MG63 (cell line): ENCODE measurements at places on chromosomes 4 and X.

DNA sequence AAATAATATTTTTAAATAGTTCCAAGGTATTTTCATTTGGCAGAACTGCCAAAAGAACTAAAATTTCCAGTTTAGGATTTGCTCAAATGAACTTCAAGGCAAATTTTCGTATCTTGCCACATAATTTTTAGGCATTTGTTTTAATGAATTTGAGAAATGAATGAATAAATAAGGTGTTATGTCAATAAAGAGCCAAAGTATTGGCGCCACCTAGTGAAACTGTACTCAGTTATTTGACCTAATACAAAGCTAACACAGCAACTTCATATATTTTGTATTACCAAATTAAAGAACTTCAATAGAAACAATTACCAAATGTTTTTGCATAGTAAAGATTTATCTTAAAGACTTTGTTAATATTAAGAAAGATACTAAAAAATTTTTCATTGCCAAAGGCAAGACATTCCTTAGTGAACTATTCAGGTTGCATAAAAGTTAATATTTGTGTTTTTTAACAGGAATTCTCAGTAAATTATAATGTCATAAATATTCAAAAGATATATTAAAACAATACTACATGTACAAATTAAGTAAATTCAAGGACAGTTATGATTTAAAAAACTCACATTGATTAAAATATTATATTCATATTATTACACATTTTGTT, 50.3 kb downstream of the STPG2 start:
- no peak for DNase-seq

DNA sequence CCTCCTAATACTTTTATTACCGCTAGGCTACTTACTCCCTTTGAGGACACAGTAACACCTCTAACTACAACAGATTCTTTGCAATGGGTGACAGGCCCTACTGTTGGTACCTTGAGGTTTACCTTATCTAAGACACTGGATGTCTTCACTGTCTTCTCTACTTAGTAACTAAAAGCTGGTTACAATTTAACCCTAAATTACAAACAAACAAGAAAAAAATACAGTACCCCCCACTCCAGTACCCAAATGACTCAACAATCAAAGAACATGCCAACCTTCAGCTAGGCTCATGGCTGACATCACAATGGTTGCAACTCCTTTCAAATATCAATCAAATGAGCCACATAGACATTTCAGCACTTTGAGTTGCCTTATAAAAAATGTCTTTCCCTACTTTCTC, 198.0 kb downstream of the GUCY2F start:
- DNase-seq = no peak

DNA sequence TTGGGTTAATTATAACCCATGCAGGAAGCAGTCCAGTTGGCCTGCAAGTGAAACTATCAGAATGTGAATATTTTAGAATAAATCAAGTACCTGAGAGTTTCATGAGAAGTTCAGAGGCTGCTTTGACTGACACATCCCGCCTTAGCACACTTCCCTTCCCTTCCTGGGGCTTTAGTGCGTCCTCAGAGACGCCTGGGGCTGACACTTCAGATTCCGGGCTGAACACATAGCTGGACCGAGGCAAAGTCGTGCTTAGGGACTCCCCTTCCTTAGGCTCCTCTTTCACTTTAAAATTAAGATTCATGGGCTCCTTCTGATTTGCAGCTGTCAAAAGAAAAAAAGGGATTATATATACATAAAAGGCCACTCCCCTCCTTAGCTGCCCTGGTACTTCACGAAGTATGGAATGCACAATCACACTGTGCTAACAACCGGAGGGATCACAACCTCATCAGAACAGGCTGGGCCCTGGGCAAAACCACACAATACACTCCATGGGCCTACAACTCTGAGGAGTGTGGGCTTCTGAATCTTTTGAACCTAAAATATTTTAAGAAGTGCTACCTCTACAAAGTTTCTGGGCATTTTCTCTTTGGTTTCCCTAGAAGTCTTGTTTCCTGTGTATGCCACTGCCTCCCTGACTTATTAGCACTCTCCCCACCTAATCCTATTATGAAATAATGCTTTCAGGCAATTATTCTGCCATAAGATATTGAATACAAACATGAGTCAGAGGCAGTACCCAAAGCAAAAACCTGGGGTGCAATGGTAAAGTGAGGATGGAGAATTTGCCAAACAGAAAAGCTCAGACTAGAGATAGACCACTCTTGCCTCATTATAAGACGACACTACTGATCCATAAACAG, 68.2 kb downstream of the ZNF827 start:
- no peak for DNase-seq

GRCh38 chr4:152676052-152676854, 3.5 kb downstream of the TMEM154 start:
- no peak for DNase-seq

GRCh38 chr4:139815778-139816601, 150.4 kb downstream of the MGST2 start:
- peak; percentile 52 for DNase-seq

DNA sequence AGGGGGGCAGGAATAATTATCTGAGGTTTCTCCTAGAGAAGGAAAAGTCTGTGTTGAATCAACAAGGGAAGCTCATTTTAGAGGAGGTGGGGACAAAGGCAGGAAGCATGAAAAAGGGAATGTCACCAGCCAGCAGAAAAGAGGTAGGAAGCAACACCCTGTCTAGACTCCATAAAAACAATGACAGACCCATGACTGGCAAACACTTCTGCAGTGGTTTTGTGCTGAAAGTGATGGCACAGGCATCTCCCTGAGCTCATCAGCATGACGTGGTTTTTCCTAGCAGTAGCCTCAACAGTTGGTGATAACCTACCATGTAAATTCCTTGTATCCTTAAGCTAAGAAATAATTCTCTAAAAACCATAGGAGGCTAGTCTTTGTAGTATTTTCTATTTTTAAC, 110.7 kb upstream of the GALNT7 start:
- peak; percentile 61 for DNase-seq

GRCh38 chr4:23861897-23862296, 27.9 kb downstream of the PPARGC1A start:
- no peak for DNase-seq

- no peak for DNase-seq
These were observed 94.2 kb upstream of the PPP2R3B start for GRCh38 chrX:480861-481417.

DNA sequence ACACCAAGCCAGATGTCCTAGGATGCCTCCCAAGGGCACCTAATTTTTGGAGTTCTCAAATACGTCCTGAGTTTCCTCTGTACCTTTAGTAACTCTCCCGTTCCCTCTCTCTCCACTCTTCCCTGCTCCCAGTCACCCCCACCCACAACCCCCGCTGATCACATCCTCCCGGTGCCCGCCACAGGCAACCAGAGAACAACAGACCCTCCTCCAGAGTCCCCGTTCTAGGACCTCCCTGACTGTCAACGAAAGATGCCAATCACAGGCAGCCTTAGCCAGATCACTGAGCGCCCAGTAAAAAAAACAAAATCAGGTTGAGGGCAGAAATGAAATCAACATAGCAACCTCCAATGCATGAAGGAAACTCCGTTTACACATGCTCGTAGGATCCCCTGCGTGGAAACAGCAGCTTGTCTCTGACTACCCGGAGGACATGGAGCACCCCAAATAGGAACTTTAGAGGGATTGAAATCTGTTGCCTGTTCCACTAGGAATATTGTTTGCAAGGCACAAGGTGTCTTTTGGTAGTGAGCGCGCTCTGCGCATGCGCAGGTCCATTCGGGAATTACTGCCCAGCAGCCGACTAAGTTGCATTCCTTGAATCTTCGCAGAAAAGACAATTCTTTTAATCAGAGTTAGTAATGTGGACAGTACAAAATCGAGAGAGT, at the start of gene GABRB1:
GABRB1 (plus strand) TSS at position 557 of the 668 bp plus-strand sequence.
- DNase-seq = peak; percentile 14

GRCh38 chr4:105149771-105150170, 3.1 kb downstream of the TET2 start:
- DNase-seq = no peak

- no peak for DNase-seq
These were observed 95.0 kb downstream of the BANK1 start for GRCh38 chr4:101885574-101885973.

GRCh38 chr4:79897174-79897573, 175.9 kb downstream of the ANTXR2 start:
- no peak for DNase-seq

GRCh38 chr4:139118365-139118764, 58.7 kb downstream of the ELF2 start:
- DNase-seq = no peak

DNA sequence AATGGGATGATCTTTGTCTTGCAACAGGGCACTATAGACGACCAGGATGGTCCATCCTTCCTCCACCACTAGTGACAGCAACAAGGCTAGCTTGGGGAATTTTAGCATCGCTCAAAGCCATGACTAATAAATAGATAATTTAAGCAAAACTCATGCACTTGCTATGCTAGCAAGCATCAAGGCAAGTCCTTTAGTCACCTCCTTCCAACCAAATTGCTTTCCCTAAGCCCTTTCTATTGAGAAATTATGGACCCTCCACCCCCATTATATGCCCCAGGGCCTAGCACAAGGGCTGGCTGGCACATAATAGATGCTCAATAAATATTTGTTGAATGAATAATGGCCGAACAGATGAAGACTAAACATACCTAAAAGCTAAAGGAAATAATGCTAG, 28.6 kb downstream of the SLC16A2 start:
- peak; percentile 48 for DNase-seq

DNA sequence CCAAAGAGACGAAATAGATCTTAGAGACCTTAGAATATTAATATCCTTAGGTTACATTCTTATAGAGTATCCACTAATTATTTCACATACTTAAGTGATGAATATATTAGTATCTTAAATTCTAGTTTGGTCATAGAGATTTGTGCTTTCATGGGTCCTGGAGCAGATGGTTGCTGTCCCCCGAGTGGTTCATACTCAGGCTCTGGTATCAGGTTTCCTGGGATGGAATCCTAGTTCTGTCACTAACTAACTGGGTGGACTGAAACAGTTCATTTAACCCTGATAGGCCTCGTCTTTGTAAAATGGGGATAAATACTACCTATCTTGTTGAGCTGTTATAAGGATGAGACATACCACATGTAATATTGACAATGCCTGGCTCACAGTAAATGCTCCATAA, 264.6 kb downstream of the TENM3 start:
- no peak for DNase-seq

GRCh38 chrX:118884552-118885138, 61.0 kb downstream of the ZCCHC12 start:
- DNase-seq = no peak

DNA sequence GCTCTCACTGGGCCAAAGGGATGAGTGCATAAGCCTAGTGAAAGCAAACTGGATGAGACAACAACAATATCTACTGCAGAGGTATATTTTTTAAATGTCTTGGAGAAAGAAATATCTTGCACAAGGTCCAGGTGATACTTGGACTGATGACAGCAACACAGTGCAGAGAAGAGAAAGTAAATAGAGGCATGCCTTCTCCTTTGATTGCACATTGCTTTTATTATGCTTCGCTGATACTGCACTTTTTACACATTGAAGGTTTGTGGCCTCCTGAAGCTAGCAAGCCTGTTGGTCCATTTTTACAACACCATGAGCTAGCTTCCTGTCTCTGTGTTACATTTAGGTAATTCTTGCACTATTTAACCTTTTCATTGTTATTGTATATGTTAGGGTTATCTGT, 189.0 kb upstream of the NDST3 start:
- DNase-seq = no peak

DNA sequence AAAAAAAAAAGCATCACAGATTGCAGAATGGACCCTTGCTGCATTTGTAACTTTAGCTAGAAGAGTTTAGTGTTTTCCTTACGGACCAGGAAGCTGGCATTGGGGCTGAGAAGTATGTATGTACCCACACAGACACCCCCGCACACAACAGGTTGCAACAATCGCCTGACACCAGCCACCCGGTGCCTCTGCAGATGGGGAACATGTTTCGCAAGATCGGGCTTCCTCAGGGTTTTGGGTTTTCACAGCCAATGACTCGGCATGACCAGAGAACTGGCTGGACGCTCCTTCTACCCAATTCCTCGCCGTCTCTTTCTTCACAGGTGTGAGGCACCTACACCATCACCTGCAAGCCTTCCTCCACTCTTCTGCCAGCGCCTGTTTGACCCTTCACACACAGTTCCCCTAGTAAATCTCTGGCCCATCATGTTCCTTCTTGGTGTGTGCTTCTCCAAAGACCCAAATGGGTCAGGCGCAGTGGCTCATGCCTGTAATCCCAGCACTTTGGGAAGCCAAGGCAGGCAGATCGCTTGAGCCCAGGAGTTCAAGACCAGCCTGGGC, 70.4 kb downstream of the DHRSX start:
- peak; percentile 29 for DNase-seq

- DNase-seq = no peak
These were observed 89.9 kb downstream of the REPS2 start for GRCh38 chrX:17036171-17036961.

GRCh38 chr4:76447393-76447851, 12.4 kb downstream of the SHROOM3 start:
- DNase-seq = no peak

- DNase-seq = peak; percentile 10
These were observed 21.8 kb downstream of the TXLNG start for GRCh38 chrX:16807976-16808542.

- no peak for DNase-seq
These were observed 152.2 kb downstream of the MGST2 start for GRCh38 chr4:139817657-139818452.

DNA sequence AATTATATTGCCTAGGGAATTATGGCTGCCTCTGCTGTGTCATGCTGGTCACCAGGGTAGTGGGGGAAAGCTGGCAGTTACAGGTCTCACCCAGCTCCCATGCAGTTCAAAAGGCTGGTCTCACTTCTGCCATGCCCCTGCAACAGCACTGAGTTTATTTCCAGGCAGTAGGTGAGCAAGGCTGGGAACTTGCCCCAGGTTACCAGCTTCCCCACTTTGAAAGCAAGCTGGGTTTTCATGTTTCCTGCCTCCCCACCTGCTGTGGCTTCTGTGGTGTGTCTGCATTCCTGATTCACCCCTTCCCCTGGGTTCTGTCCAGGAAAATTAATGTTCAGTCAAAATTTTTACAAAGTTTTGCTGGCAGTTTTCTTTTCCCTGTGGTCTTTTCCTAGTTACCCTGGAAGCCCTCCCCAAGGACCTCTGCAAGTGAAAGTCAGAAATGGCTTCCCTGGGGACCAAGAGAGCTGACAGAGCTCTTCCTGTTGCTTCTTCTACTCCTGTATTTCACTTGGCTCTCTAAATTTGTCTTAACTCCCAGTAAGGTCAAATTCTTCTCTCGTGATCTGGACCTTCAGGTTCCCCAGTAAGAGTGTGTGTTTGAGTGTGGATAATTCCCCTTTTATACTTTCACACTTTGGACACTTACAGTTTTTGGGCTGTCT, 58.5 kb upstream of the AGTR2 start:
- DNase-seq = no peak

DNA sequence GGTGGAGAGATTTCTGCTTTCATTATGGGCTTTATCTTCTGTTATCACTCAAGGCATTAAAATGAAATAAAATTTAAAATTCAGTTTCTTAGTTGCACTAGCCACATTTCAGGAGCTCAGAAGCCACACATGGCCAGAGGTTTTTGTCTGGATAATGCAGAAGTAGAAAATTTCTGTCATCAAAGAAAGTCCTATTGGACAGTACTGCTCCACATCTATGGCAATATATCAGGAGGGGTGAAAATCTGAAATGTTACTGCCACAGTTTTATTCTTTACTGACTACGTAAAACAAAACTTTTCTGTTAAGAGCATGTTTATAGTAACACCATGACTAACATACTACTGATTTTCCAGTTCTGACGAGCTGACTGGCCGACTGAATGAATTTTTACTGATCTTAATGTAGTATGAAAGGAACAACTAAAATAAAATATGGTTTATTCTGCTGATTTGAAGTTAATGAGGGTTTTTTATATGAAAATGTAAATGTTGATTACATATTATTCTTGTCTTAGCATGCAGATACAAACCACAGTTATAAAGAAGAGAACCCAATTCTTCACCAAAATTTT, 264.0 kb upstream of the HAND2 start:
- no peak for DNase-seq
